Fibroblast of lung (primary cell): ENCODE measurements at places on chromosomes 3 and 15. TPM values are rescaled to one million over a fixed set of nuclear protein-coding genes. Genes with fewer than 3 reads are reported as not detected.

Gene UNC13C
- not detected in 2 replicates for total RNA-seq

Gene AGTR1
- total RNA-seq: 1.2 and 1.5 TPM in 2 replicates

Gene FOXB1
- not detected in 2 replicates for total RNA-seq

Gene CPNE4
- 0.17 TPM in 1 of 2 replicates, not detected in the other for total RNA-seq

Gene TMEM108
- under 0.01 and 0.17 TPM in 2 replicates for total RNA-seq

Gene FANCD2OS
- not detected in 2 replicates for total RNA-seq

Gene PRSS50
- total RNA-seq: not detected in 2 replicates

Gene ACSBG1
- total RNA-seq: not detected in 2 replicates

Gene CCR5
- under 0.01 TPM in 2 replicates for total RNA-seq

Gene SLC28A1
- not detected in 2 replicates for total RNA-seq

Gene FAM81A
- 0.26 and 0.33 TPM in 2 replicates for total RNA-seq

Gene CCDC39
- under 0.01 TPM in 2 replicates for total RNA-seq

Gene DNAH12
- under 0.01 and 0.17 TPM in 2 replicates for total RNA-seq

Gene C3orf52
- 1.8 TPM in 2 replicates for total RNA-seq

Gene PARP3
- total RNA-seq: 19.3 and 44.1 TPM in 2 replicates

Gene SCAANT1
- 1.7 TPM in 1 of 2 replicates, not detected in the other for total RNA-seq

Gene SYNPR
- not detected in 2 replicates for total RNA-seq

Gene EBLN2
- total RNA-seq: 3.0 and 3.1 TPM in 2 replicates
